ENCODE measurements at places on chromosomes 7 and 10.
A peak's percentile ranks its signal among the peaks of the same experiment; 100 is the strongest.

GRCh38 chr10:108327706-108328105 lies 1163.2 kb upstream of the SORCS1 start:
- no peak for DNase-seq

DNA sequence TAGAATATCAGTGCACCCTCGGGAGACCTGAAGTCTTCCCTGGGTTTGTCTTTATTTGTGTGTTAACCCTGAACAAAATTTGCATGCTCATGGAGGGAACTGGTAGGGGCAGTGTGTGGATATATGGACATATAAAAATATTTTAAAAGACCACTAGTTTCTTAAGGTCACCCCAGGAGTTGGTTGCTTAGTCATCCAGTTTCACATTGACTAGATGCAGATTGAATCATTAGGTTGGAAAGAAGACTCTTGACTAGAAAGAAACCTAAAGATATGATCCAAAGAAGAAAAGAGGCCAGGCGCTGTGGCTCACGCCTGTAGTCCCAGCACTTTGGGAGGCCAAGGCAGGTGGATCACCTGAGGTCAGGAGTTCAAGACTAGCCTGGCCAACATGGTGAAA lies 137.1 kb downstream of the KAT6B start:
- no peak for DNase-seq

- no peak for DNase-seq
These were observed 37.2 kb upstream of the CUL1 start for GRCh38 chr7:148661471-148661870.

DNA sequence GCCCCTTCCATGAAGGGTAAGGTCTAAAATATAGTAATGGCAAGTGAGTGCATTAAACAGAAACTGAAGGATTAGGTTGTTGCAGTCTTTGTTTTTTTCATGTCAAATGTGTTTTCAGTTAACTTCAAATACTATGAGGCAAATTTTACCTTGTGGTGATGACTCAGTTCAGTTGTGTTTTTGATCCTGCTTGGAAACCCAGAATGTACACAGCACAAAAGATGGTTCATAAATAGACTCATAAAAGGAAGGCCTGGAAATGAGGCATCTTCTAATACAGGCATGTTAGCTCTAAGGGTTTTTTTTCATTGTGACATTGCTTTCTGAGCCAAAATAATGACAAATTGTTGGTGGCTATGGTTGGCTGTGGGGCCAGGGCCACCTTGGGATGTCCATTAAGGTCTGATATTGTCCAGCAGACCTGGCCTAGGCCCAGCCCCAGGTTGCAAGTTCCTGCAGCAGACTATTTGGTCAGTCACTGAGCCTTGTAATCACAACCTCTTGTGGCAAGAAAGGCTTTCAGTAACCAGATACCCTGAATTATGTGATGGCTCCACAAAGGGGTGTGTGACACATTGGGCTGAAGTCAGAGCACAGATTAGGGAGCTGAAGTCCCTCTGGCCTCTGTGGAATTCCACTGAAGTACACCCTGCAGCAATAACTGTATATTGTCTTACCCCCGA lies 69.0 kb upstream of the SAMD8 start:
- no peak for DNase-seq

- DNase-seq: no peak
These were observed 91.2 kb downstream of the DNAJB6 start for GRCh38 chr7:157427811-157428553.

- DNase-seq: no peak
These were observed 645 bp upstream of the COPG2 start for GRCh38 chr7:130669085-130669700.

DNA sequence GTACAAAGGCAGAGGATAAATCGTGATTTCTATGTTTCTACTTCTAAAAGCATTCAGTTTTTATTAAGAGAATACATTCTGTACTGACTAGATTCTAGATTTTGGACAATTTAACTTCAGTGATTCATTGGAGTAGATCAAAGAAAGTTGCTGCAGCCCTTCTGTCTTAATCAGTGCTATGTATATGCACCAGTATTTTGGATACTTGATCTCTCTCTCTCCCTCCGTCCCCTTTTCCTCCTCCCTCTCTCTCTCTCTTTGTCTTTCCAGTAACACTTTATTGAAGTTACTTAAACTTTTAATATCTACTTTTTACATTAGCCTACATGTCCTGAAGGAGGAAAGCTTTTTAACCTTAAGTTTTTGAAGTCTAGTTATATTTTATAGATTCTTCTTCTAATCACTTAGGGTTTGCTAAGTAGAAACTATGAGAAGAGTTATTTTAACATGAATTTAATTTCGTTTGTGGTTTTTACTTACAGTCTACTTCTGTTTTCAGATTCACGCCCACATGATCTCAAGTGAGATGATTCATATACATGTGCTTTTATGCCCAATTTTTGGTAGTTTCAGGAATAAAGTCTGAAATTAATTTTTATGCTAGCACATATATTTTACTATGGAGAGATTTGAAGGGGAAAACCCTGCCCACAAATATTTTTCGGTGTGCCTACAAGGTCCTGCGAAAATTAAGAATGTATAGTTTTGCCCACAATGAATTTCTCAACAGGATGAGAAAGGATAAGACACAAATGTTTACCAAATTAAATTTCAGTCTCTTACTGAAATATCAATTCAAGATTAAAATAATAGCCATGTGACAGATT lies 9.1 kb downstream of the MDFIC start:
- no peak for DNase-seq

- no peak for DNase-seq
These were observed 165.0 kb downstream of the RGS10 start for GRCh38 chr10:119377451-119377957.

DNA sequence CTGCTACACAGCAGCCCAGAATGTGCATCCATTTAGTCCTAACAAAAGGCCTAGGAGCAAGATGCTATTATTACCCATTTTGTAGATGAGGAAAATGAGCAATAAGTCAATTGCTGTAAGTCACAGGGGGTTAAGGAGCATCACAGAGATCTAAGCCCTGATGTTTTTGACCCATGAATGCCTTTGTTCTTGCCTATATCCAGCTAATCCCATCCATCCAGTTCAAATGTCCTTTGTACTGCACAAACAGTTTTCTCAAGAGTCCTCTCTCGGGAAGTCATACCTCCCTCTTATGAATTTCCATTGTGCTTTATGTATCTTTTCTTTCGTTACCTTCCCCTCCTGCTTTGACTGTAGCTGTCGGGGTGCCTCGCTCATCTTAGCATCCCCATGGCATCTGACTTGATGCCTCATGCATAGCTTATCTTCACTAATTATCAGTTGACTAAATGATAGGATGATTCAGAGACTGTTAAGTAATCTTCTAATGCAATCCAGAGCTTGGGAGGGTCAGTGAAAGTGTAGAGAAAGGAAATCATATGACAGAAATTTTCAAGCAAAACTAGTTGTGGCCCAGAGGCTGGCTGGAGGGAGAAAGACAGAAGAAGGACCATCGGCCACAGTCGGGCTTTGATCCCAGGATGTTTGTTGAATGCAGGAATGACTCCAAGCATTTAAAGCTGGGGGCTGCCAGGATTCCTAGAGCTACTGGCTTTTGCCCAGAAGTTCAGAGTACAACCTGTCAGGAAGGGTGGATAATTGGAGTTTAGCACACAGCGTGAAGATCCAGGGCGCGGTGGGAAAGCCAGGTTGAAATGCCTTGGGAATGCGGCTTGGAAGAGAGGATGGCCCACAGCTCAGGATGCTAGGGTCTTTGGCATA lies 23.5 kb downstream of the BLVRA start:
- DNase-seq: no peak

- no peak for DNase-seq
These were observed 21.0 kb downstream of the SFMBT2 start for GRCh38 chr10:7389844-7390243.

GRCh38 chr7:157018328-157018996 lies 8.0 kb upstream of the MNX1 start:
- no peak for DNase-seq

DNA sequence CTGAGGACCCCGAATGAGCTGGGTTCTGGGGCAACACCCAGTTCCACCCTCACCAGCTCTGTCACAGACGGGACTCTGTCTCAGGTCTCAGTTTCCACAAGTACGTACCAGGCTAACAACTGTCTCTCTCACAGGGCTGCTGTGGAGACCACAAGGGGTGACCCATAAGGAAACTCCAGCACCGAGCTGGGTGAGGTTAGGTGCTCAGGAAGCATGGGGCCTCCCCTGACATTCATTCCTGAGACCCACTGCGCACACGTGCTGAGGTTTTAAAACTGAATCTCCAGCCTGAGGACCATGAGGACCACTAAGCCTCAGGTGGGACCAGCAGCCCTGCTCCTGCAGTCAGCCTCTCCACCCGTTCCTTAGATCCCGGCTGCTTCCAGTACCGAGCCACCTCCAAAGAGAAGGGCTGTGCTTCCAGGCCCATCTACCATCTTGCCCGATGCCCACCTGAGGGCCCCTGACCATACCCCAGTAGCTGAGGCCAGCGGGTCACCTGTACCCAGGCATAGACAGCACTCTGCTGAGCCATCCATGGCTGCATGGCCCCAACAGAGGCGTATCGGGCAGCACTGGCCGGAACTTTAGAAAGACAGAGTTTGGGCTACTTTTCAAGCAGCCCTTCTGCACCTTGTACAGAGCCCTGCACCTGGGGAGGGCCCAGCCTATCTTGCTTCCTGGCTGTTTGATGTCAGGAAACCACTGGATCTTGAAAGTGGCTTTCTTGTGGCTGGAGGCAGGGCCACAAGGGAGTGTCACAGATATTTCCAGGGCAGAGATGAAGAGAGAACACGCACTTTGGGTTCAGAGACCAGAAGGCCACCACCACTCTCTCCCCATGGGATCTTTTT lies 18.7 kb downstream of the HSPA12A start:
- DNase-seq: peak; percentile 78

GRCh38 chr10:128468462-128468861 lies 342.2 kb upstream of the MKI67 start:
- DNase-seq: no peak

- peak; percentile 54 for DNase-seq
These were observed 5.4 kb downstream of the ZC3HAV1 start for GRCh38 chr7:139104091-139104450.

- no peak for DNase-seq
These were observed 55.9 kb upstream of the MXI1 start for GRCh38 chr10:110151467-110151866.

GRCh38 chr7:98629001-98629431 lies 11.9 kb downstream of the NPTX2 start:
- no peak for DNase-seq
